ENCODE measurements at places on chromosomes 5 and 9.
A peak's percentile ranks its signal among the peaks of the same experiment; 100 is the strongest.

GRCh38 chr5:170078458-170078857, 27.2 kb upstream of the FOXI1 start:
- DNase-seq, result no peak

DNA sequence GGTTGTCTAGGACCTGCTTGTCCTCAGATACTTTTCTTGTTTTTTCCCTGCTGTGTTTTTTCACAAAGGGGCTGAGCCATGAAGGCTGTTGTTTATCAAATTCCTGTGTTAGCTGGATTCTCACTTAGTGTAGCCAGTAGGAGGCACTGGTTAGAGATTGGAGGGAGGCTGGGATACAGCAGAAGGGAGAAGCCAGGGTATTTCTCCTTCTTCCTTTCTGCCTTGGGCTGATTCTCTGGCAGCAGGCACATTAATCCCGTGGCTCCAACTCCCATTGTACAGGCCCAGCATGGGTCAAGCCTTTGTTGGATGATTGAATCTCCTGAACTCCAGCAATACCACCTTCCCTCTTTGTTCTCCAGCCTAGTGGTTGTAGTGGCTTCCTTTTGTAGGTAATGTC, 46.4 kb upstream of the FAM170A start:
- no peak for DNase-seq

GRCh38 chr5:169581580-169582227, 1.9 kb upstream of the SPDL1 start:
- DNase-seq, result no peak

- DNase-seq, result no peak
These were observed 116.7 kb upstream of the SLIT3 start for GRCh38 chr5:169417676-169418075.

GRCh38 chr9:83962165-83962564, 17.9 kb downstream of the HNRNPK start:
- DNase-seq, result no peak

GRCh38 chr5:164345173-164345849, 839.9 kb downstream of the MAT2B start:
- DNase-seq, result peak; percentile 79

GRCh38 chr9:36120705-36121104, 15.8 kb upstream of the GLIPR2 start:
- DNase-seq, result no peak

DNA sequence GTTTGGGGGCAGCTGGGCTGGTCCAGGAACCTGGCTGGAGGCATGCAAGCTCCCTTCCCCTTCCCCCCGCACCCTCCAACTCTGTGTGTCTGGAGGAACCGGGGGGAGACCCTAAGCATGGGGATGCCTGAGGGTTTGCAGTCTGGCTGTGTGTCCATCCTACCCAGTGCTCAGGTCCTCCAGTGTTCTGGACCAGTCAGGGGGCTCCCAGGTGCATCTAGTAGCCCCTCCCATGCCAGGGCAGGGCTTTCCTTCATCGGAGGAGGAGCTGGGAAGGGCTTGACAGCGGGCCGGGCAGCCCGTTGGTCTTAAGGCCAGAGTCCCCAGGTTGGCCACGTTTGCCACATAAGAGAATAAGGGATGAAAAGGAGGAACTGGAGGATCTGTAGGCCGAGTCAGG, 62.6 kb upstream of the IGFBPL1 start:
- DNase-seq, result no peak
